ENCODE measurements at places on chromosomes 13 and 19.
A peak's percentile ranks its signal among the peaks of the same experiment; 100 is the strongest.

- H3K27me3 ChIP-seq: no peaks in the 10 kb centered on the region
- H3K27ac ChIP-seq: no peak within 1 kb of the TSS
- H3K36me3 ChIP-seq: no peaks in the 10 kb centered on the region
- peak within 1 kb of the TSS; percentile 58 for H3K4me3 ChIP-seq
- peak; percentile 63 for DNase-seq
These were observed at the start of gene ZNF296 for GRCh38 chr19:45076029-45076850. Gene ZNF296 (minus strand): TSS chr19:45076478. CDS start chr19:45076373, 105 bp downstream.

GRCh38 chr19:45508861-45509691, 1.8 kb downstream of the VASP start:
- H3K4me3 ChIP-seq: peak overlapping the region; percentile 99
- no peaks in the 10 kb centered on the region for H3K27me3 ChIP-seq
- peak overlapping the region; percentile 22 for H3K27ac ChIP-seq
- peaks cover 15% of the 10 kb centered on the region for H3K4me1 ChIP-seq
- DNase-seq: peak; percentile 69

- H3K36me3 ChIP-seq: no peaks in the 10 kb centered on the region
- H3K4me1 ChIP-seq: no peaks in the 10 kb centered on the region
- H3K27ac ChIP-seq: no peak overlapping the region
- DNase-seq: no peak
These were observed 64.0 kb upstream of the ZNF681 start for GRCh38 chr19:23822735-23823134.

- H3K4me3 ChIP-seq: no peak overlapping the region
- no peak overlapping the region for H3K27ac ChIP-seq
- no peaks in the 10 kb centered on the region for H3K36me3 ChIP-seq
- H3K4me1 ChIP-seq: no peaks in the 10 kb centered on the region
These were observed 532.7 kb upstream of the SPRY2 start for GRCh38 chr13:80873589-80873988.

- no peak overlapping the region for H3K4me3 ChIP-seq
- no peaks in the 10 kb centered on the region for H3K27me3 ChIP-seq
- DNase-seq: no peak
- H3K36me3 ChIP-seq: no peaks in the 10 kb centered on the region
These were observed 42.1 kb downstream of the RHPN2 start for GRCh38 chr19:33022472-33023116.

- no peaks in the 10 kb centered on the region for H3K27me3 ChIP-seq
- DNase-seq: peak; percentile 70
- peaks cover 9% of the 10 kb centered on the region for H3K4me1 ChIP-seq
- H3K36me3 ChIP-seq: no peaks in the 10 kb centered on the region
- H3K27ac ChIP-seq: no peak overlapping the region
- H3K4me3 ChIP-seq: no peak overlapping the region
These were observed 172.1 kb upstream of the CSNK1A1L start for GRCh38 chr13:37277435-37278144.

DNA sequence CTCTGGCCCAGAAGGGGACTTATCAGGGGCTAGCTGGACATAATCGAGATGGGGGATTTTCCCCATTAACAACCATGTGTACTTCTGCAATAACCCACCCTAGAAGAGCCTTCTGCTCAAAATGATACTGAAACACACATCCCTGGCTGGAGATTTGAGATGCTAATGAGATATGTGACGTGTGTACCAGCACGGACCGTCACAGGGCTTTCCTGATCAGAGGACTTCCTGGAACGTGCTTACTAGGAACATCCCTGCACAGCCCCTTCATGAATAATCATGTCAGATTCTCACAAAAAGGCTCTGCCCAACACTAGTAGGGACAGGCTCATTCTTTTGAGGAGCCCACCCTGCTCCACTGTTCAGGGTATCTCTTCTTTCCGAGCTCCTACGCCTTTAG, 6.5 kb upstream of the ERVV-1 start:
- no peak overlapping the region for H3K4me3 ChIP-seq
- no peak overlapping the region for H3K27ac ChIP-seq
- no peaks in the 10 kb centered on the region for H3K27me3 ChIP-seq
- H3K36me3 ChIP-seq: no peaks in the 10 kb centered on the region
- H3K4me1 ChIP-seq: no peaks in the 10 kb centered on the region

- H3K4me3 ChIP-seq: no peak overlapping the region
- no peaks in the 10 kb centered on the region for H3K27me3 ChIP-seq
- H3K36me3 ChIP-seq: no peaks in the 10 kb centered on the region
- H3K4me1 ChIP-seq: no peaks in the 10 kb centered on the region
These were observed 30.8 kb downstream of the PIN1 start for GRCh38 chr19:9865732-9866501.

DNA sequence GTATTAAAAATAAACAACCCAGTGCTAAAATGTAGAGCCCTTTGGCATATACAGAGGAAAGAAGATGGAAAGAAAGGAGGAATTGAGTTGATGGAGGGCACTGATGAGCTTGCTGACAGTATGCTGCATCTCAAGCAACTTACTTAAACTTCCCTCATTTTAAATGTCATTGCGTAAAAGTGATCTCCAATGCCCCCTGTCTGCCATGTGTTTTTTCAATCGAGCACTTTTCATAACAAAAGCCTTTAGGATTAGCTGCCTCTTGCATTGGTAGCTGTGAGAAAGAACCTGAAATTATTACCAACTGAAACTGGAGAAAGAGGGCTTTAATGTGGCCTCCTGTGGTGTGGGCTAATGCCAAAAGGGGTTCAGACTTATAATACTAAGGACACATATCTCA, 541.6 kb downstream of the SUCLA2 start:
- no peaks in the 10 kb centered on the region for H3K27me3 ChIP-seq
- no peak overlapping the region for H3K27ac ChIP-seq
- H3K36me3 ChIP-seq: no peaks in the 10 kb centered on the region
- H3K4me3 ChIP-seq: no peak overlapping the region
- peak; percentile 23 for DNase-seq
